ENCODE measurements at places on chromosomes 1 and 21.

GRCh38 chr1:99173282-99173681, 91.0 kb upstream of the PLPPR4 start:
- DNase-seq, result no peak

- no peak for DNase-seq
These were observed 52.4 kb downstream of the KIF26B start for GRCh38 chr1:245207056-245207638.

DNA sequence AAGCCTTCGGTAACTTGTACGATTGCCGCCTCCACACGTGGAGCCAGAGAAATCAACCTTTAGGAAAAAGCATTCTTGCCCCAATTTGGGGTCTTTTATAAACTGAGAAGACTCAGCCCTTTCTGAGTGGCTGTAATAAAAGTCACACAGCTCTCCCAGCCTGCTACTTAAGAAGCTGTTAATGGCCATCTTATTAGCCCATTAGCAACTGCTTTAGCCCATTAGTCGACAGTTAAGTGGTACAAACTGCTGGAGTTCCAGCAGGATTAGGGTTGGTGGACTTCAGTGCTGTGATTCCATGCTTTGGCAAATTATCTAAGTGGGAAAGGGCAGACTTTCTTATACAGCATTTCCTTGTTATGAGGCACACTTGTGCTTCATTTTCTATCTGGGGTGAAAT, 461.3 kb downstream of the RPS6KC1 start:
- no peak for DNase-seq

- no peak for DNase-seq
These were observed 161.5 kb downstream of the TOMM20 start for GRCh38 chr1:234967121-234967520.

DNA sequence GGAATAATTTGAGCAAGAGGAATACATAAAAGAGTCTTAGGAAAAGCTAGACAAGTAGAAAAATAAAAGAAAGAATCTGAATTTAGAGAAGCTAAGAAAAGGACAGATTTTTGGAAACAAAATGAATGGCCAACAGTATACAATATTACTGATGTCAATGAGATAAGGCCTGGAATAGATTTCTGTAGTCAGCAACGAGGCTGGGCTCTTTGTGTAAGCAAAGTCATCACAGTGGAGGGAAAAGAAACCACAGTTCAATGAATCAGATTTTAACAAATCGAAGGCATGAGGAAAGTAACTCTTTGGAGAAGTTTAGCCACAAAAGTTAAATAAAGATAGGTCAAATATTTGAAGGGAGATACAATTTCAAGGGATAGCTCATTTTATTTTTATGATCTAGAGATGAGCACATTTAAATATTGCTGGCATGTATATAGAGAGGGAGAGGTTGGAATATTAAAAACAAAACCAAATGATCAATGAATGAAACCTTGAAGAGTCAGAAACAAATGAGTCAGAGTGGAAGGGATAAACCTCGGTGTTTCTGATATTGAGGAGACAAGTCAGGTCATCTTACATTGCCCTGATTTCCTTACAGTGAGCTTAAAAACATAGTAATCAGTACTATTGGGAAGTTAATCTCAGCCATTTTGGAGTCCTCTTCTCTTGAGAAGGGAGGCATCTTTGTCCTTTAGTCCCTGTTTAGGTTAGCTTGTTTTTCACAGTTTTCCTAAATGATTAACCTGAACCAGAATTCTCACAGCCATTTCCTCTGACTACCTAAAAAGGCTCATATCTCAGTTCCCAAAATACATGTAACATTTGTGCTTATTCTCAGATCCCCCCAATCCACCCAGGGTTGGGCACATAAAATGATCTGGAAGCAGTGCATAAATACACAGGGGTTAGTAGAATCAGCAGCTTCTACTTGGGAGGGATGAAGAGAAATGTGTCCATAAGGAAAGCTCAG, 620.0 kb upstream of the B3GALT2 start:
- DNase-seq, result no peak

DNA sequence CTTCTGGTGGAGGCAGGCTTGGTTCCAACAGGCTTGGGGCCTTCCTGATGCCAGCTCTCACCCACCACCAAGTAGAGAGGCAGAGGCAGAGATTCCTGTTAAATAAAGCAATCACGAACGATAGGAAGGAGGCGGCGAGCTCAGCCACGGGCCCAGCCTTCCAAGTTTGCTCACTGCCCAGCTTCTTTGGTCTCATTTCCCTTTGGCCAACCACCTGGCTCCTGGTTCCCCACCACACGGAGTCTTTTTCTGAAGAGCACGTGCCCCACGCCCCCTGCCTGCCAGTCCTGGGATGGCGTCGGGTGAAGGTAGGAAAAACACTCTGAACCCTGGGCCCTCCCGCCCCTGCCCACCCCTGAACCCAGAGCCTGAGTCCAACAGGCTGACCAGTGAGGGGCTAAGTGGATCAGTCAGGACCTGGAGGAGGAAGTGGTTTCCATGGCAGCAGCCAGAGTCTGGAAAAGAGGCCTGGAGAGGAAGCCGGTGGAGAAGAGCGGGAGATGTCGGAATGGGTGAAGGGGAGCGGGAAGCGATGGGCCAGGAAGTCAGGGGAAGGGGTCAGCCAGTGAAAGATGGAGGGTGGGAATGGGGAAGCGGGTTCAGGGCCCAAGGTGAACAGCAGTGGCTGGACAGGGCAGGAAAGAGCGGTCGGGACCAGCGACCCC, 158.2 kb upstream of the KLHDC7A start:
- no peak for DNase-seq

GRCh38 chr1:115457289-115457688, 119.2 kb upstream of the NGF start:
- no peak for DNase-seq

- DNase-seq, result no peak
These were observed 100.7 kb upstream of the GFI1 start for GRCh38 chr1:92587445-92587844.

DNA sequence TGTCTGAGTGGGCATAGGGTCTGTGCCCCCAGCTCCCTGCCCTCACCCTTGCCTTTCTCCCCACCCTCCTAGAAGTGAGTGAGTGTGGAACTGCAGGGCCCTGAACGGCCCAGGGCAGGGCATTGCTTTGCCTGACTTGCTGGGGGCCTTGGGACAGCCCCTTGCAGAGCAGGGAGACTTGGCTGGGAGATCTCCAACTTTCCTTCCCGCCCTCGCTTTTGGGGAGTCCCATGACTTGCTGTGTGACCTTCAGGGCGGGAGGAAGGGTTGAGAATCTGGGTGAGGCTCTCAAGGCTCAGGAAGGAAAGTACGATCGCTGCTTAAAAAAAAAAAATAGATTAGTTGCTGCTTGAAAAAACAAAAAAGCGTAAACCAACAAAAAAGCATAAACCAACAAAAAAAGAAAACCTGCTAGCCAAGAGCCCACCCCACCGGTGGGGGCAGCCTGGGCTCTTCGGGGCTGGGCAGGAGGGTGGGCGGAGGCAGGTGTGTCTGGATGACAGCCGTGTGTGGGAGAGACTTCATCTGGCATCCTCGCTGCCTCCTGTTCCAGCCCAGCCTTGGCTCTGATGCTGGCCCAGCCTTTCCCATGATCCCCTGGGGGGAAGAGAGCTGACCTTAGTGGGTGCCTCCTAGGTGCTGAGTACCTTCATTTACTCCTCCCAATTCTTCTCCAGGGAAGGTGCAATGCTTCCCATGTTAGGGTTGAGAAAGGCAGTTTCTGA, 6.5 kb downstream of the NBL1 start:
- DNase-seq, result no peak

DNA sequence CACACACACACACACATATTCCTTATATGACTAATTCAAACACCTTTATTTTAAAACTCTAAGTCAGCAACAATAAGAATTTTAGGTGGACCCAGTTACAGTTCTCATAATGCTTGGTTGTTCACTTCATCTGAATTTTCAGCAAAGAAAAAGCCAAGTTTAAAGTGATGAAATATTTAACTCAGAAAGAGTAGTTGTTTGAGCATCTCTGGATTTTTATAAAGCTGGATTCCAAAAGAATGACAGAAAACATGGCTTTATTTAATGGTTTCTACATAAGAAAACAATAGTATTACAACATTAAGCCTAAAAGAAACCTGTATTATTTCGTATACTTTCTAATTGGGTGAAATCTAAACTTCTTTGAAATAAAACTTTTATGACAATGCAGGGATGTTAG, 54.2 kb upstream of the ADAMTS5 start:
- no peak for DNase-seq

- no peak for DNase-seq
These were observed 68.4 kb upstream of the SSBP3 start for GRCh38 chr1:54474310-54475251.

DNA sequence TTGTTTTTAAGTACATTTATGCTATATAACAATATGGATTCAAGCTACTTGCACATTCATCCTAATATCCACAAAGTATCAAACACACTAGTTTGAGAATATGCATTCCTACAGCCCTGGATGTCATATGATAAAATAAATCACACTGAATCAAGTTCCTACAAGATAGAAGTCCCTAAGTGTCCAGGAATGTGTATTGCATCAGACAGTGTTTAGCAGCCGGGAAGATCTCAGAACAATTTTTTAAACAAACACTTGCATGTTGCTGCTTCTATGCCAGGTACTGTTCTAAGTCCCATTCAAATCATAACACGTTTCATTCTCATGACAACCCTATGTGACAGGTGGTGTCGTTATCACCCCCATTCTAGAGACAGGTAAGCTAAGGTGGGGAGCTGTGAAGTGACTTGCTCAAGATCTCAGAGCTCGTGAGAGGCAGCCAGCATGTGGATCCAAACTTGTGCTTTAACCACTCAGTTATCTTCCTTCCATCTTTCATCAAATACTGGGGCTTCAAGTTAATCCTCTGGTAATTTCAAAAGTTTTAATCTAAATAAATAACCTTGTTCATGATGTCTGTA, 68.3 kb upstream of the KIF26B start:
- DNase-seq, result no peak

DNA sequence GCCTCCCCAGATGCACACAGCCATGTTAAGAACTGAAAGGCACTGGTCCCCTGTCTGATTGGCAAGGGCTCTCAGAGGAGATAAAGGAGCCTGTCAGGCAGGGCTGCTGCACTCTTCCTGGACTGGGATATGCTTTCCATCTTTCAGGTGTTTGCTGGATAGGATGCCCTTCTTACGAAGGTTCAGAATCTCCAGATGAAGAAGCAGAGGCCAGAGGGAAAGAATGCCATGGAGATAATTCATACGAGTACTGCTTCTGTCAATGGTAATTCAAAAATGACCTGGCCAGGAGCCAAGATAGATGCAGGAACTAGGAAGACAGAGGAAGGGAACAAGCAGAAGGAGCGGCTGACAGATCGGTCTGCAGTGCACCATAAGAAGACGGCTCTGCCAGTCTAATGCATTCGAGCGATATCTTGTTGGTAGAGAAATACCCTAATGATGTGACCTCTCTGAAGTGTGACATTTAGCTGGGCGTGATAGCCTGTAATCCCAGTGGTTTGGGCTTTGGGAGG, 16.6 kb upstream of the ATP2B4 start:
- DNase-seq, result no peak

DNA sequence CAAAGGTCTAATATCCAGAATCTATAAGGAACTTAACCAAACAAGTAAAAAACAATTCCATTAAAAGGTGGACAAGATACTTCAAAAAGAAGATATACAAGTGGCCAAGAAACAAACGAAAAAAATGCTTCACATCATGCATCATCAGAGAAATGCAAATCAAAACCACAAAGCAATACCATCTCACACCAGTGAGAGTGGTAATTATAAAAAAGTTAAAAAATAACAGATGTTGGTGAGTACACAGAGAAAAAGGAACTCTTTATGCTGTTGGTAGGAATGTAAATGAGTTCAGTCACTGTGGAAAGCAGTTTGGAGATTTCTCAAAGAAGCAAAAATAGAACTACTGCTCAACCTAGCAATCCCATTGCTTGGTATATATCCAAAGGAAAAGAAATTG, 218.6 kb downstream of the SLC44A5 start:
- no peak for DNase-seq

DNA sequence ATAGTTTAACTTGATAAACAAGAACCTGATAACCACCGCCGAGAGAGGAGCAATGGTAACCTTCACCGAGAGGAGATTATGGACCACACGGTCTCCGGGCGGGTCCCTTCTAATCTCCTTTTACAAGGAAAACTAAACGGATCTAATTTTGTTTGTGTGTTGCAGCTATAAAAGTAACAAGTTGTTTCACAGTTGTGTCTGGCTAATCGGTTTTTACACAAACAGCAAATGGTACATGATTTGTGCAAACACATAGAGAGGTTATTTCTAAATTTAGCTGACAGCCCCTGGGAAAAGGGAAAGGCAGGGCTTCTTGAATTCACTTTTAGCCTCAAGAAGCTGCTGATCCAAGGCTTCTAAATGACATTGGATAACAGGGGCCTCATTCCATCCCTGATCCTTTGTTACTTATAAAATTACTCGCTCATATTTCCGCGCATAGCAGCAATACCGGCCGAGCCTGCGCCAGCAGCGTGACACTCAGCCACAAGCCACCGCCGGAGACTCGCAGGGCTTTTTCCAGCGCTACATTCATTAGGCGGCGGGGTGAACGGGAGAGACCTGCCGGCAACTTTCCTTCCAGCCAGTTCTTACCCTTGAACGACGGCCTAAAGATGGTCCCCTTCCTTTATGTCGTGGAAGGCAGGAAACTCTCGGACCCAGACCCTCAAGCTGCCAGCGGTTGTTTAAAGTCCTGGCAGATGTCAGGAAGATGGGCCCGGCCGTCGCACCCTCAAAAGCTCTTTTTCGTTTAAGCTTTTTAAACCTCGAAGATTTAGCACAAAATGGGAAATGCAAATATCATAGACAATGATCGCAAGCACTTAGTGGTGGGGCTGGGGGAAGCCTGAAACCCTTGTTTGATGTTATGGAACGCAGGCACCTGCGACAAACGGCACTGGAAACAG, 4.4 kb downstream of the FOXD3 start:
- no peak for DNase-seq

GRCh38 chr1:94109478-94109877, 11.5 kb downstream of the ABCA4 start:
- no peak for DNase-seq

DNA sequence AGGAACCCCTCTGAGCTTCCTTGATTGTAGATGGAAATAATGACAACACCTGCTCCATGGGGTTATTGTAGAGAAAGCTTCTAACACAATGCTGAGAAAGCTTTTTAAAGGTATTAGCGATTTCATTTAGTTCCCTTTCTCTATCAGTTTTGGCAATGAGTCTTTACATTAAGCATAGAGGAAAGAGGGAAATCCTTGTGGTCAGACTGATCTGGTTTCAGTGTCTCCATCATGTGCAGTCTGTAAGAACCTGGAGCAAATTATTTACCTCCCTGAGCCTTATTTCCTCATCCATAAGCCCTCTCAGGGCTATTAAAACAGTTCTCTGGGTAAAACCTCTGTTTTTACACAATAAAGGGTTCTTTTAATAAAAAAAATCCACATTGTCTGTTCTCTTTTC, 87.5 kb downstream of the FGGY start:
- DNase-seq, result no peak

GRCh38 chr1:236535662-236536161, 11.9 kb downstream of the LGALS8 start:
- no peak for DNase-seq

Measured in AG09319 (cell line).